Articular chondrocyte of knee joint (primary cell): ENCODE measurements at places on chromosomes 16 and 17. TPM values are rescaled to one million over a fixed set of nuclear protein-coding genes. Genes with fewer than 3 reads are reported as not detected.

Gene OR1F1
- total RNA-seq, result not detected in 2 replicates

Gene TIMP2
- 152 and 193 TPM in 2 replicates for total RNA-seq

Gene POLDIP2
- total RNA-seq, result 74.8 and 81.3 TPM in 2 replicates

Gene VMO1
- 0.26 and 1.6 TPM in 2 replicates for total RNA-seq

Gene KRT32
- not detected in 2 replicates for total RNA-seq

Gene KCNH6
- total RNA-seq, result not detected in 2 replicates

Gene KRTAP1-1
- total RNA-seq, result not detected in 2 replicates

Gene CYB561
- 16.2 and 17.0 TPM in 2 replicates for total RNA-seq

Gene HOXB9
- total RNA-seq, result not detected in 2 replicates

Gene CLDN7
- 2.4 and 2.7 TPM in 2 replicates for total RNA-seq

Gene ZG16B
- 3.7 and 6.7 TPM in 2 replicates for total RNA-seq

Gene C17orf113
- 0.11 and 0.26 TPM in 2 replicates for total RNA-seq

Gene USP36
- total RNA-seq, result 23.0 and 25.7 TPM in 2 replicates

Gene OSBPL7
- 6.8 and 9.5 TPM in 2 replicates for total RNA-seq

Gene PTX4
- not detected in 2 replicates for total RNA-seq

Gene HSD17B2
- 0.39 and 0.76 TPM in 2 replicates for total RNA-seq

Gene ASGR2
- total RNA-seq, result not detected in 2 replicates

Gene GCGR
- total RNA-seq, result not detected in 2 replicates

Gene RPL19
- total RNA-seq, result 1,401 and 1,482 TPM in 2 replicates

Gene SLFN12
- 13.5 and 20.9 TPM in 2 replicates for total RNA-seq
